ENCODE measurements at places on chromosomes 7 and 10.

- DNase-seq, result no peak
Observed at GRCh38 chr10:110277591-110277990, 27.1 kb downstream of the SMNDC1 start.

DNA sequence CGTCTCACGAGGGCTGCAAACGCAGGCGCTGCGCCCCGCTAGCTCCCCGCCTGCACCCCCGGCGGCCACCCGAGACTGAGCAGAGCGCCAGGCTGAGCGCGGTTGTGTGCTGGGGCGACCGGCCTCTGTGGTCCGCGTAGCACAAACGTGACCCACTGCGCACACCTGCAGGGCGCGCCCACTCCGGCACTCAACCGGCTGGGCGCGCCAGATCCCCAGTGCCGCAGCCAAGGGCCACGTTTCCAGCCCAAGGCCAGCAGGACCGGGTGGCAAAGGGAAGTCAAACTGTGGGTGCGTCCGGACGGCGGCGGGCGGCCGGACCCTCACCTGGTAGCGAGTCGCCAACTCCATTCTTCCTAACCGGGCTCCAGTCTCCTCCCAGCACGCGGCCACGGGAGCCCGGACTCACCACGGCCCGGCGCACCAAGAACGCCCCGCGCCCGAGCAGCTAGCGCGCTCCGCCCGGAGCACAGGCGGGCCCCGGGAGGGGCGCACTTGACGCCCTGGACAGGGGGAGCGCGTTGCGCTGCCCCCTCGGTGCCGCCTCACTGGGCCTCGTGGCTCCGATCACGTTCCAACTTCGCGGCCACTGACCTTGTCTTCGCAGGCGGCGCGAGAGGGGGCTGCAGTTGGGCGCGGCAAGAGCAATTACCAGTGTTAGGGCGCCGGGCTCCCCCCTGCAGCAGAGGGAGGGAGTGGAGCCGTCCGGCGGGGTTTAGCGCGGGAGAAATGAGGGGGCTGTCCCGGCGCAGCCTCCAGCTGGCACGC lies at the start of gene CDCA7L:
CDCA7L (minus strand) TSS at position 446 of the 768 bp plus-strand sequence; CDS start at position 351, 95 bp downstream.
- no peak for DNase-seq

GRCh38 chr7:108328174-108328651 lies 128.0 kb downstream of the NRCAM start:
- no peak for DNase-seq

- no peak for DNase-seq
Observed at GRCh38 chr10:24288581-24288980, 79.6 kb downstream of the KIAA1217 start.

Data from cortex of kidney (tissue), 1 donor.